ENCODE measurements at places on chromosomes 4 and X.

- no peak for DNase-seq
These were observed 41.9 kb upstream of the PRDM8 start for GRCh38 chr4:80155316-80155982.

DNA sequence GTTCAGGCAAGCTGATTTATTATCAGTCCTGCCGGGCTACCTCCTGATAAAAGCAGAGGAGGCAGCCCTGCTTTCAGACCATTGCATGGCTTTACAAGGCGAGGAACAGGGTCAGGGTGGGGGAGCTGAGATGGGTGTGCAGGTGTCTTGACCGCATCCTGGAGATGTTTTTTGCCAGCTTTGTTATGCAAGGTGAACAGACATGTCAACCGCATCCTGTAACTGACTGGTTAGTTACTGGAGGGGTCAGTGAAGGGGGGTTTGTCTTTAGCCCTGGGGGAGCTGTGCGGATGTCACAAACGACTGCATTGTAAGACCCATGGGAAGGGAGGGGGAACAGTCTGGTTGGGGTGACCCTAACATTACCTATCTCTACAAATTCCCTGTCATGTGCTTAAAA lies 10.0 kb downstream of the ADAM29 start:
- no peak for DNase-seq

DNA sequence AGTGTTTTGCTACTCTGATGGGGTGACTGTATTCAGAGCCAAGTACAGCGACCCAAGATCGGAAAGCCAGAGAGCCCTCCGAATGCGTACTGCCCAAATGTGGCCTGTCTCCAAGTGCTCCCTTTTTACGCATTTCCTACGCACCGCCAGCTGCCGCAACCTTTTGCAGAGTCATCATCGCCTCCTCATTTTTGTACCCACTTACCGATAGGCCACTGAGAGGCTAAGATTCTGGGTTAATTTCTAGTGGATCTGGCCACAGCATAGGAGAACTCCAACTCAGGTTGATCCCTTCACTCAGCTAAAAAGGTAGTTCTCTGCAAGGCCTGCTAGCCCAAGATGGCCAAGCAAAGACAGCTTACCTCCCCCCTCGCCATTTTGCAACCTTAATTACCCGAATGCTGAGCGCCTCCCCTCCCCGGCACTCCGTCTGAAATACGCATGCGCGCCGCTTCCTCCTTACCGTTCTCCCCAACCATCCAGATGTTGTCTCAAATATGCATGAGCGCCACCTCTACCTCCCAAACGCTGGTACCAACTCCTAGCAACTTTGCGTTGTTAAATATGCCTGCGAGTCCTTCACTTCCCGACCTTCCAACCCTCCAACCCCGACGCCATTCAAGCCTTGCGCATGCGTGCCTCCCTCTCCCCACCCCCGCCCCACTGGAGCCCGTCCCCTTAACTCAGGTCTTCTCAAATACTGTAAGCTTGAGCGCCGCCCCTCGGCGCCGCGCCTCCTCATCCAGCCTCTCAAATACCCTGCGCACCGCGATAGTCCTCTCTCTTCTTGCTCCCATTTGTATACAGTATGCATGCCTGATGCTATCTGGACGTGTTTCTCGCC lies 11.8 kb upstream of the ZCCHC13 start:
- DNase-seq = peak; percentile 85

GRCh38 chr4:87025614-87026041 lies 90.8 kb downstream of the AFF1 start:
- no peak for DNase-seq

GRCh38 chr4:155774033-155774432 lies 15.2 kb downstream of the GUCY1B1 start:
- DNase-seq = no peak

DNA sequence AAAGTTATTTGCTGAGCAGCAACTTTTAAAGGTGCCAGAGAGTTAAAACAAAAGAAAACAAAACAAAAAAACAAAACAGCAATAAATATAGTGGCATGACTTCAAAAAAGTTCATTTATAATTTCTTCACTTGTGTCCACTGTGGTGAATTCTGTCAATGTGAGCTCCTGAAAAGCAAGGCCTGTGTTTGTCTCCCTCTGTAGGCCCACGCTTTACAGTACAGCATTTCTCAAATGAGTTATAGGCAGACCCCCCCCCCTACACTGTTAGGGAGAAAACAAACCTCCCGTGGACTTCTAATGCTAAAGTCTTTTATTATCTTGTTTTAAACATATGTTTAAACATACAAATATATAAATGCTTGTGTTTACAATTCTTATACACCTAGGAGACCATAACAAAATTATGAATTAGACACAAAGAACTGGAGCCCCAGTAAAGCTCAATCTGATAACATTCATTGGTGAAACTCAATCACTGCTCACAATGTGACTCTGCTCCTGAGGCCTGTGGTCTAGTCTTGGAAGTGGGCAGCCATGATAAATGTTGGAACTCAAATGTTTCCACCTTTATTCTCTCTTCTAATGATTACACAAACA lies 47.0 kb upstream of the SCOC start:
- DNase-seq = no peak

- no peak for DNase-seq
These were observed 12.6 kb upstream of the PDE6B start for GRCh38 chr4:612749-613125.

GRCh38 chr4:184382189-184382846 lies 92.0 kb downstream of the IRF2 start:
- DNase-seq = no peak

DNA sequence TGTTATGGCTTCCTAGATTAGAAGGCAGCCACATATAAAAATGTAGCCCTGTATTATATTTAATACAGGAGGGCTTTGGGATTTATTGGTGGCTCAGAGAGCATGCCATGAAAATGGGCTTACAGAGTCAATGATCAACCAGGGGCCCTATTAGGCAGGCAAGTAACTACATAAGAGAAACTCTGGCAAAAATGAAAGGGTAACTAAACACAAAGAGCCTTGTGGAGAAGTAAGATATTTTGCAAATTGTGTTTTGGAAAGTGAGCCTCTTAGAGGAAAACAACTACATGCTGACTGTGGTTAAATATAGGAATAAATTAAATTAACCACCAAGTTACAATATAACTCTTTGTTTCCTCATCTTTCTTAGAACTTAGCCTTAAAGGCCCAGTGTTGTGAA lies 5.5 kb downstream of the SAT1 start:
- no peak for DNase-seq

DNA sequence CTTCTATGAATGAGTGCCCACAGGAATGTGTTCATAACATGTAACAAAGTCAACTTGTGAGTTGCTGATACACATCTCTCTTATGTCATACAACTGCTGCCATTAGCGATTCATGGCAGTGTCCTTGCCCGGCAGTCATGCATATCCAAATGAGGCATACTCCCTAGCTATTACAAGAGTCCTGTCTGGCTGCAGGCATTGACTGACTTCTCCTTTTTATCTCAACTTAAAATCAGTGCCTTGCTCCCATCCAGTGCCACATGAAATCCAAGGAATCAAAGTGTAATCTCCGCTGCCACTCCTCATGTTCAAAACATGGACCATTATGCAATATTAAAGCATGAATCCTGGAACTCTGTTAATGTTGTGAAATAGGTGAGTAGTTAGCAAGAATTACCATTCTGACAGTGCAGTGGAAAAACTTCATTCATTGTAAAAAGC lies 348.9 kb upstream of the FTHL17 start:
- no peak for DNase-seq

DNA sequence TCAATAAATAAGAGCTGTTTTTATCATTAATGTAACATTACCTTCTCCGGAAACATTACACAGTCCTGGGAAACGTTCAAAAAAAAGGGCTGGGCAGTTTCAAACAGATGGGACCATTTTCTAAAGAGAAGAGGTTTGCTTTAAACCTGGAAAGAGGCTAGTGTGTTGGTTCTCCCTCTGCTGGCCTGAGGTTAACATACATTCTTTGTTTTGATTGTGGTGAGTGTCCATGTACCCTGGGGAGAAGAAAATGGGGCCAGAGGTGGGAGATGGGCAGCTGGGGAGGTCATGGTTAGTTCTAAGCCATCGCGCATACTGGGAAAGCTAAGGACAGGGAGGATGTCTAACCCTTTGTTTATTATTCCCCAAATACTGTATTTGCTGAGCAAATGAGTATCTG lies 194.7 kb downstream of the CPEB2 start:
- DNase-seq = no peak

- no peak for DNase-seq
These were observed 86.6 kb downstream of the STK32B start for GRCh38 chr4:5137927-5138326.

DNA sequence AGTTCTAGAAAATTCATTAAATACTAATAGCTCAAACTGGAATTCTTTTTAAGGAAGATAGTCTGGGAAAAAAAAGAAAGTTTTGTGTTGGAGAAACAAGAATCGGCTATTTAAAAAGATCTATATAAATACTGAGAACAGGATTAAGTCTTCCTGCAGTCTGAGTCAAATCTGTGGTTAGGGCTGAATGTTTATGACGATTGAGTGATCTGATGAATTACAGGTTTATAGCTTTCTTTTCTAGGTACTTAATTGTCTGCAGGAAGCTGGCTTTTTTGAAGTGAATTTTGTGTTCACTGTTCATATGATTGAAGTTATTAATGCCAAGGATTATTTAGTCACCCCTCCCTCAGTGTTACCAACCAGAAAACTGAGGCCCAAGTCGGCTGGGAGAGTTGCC lies 42.2 kb downstream of the TLL1 start:
- DNase-seq = no peak

- DNase-seq = no peak
These were observed 5.9 kb upstream of the HSD17B10 start for GRCh38 chrX:53440101-53440500.
